ENCODE measurements at places on chromosomes 5 and 9.

GRCh38 chr5:106610041-106610440 lies 1060.7 kb downstream of the EFNA5 start:
- no peak for DNase-seq

DNA sequence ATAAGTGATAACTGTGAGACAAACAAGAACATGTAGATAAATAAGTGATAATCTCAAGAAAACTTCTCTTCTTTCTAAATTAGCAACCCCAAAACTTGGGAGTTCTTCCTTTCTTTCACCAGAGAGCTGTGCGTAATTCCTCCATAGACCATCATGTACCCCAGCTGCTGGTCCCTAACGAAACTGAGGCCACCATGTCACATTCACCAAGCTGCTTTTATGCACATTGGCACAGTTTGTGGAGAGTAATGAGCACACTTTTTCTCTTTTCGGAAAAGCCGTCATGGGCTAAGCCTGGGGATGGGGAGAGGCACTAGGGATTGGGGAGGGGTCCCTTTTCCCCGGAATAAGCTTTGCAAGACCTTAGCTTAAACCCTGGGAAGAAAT lies 561.4 kb downstream of the BNC2 start:
- no peak for DNase-seq

GRCh38 chr5:68433526-68433922 lies 218.0 kb downstream of the PIK3R1 start:
- no peak for DNase-seq

DNA sequence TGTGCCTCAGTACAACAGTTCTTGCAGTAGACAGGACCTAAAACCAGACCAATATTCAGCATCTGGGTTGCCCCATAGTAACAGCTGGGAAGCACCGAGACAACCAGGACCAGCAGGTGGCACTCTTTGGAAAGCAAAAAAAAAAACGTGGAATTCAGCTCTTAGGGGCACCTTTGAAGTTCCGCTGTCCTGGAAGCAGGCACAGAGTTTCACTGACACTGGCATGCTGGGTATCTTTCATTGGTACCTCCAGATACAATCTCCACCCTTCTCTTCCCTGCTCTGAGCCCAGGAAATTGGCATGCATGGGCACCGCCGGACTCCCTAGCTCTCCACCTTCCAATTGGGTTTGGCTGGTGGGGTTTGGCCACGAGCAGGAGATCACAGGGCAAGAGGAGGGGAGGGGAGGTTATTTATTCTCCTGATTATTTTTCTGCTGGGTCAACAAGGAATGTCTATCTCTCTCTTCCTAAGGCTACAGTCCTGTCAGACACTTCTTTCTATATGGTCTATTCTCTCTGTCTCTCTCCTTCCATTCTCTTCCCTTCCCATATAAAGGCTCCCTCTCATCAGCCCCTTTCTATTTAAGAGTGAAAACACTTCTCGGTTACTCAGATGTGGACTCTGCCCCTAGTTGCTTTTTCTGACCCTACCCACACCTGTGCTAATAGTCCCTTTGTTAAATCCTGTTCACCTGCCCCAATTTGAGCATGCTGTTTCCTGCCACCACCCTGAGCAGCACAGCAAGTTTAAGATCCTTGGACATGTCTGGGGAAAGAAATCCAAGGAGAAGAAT lies 1.9 kb upstream of the IDNK start:
- DNase-seq, result peak; percentile 4

- DNase-seq, result no peak
Measured at GRCh38 chr5:157563373-157563928, 12.1 kb downstream of the ADAM19 start.

All from stimulated activated CD8-positive, alpha-beta memory T cell treated with anti-CD3 and anti-CD28 coated beads, Interleukin-2, amount 100 ng/mL, for 1 hour (primary cell).